Keratinocyte (primary cell): ENCODE measurements at places on chromosomes 7 and 10. TPM values are rescaled to one million over a fixed set of nuclear protein-coding genes. Genes with fewer than 3 reads are reported as not detected.

- DNase-seq: no peak
Observed at GRCh38 chr10:6356280-6356793, 153.6 kb downstream of the PFKFB3 start.

DNA sequence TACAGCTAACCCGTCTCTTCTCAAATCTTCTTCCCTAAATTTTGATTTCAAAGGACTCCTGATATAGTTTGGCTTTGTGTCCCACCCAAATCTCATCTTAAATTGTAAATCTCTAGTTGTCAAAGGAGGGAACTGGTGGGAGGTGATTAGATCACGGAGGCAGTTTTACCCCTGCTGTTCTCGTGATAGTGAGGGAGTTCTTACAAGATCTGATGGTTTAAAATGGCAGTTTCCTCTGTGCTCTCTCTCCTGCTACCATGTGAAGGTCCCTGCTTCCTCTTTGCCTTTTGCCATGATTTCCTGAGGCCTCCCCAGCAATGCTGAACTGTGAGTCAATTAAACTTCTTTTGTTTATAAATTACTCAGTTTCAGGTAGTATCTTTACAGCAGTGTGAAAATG is 269.3 kb downstream of the POLR1F start:
- no peak for DNase-seq

- no peak for DNase-seq
Observed at GRCh38 chr10:60910543-60910942, 33.4 kb downstream of the RHOBTB1 start.

DNA sequence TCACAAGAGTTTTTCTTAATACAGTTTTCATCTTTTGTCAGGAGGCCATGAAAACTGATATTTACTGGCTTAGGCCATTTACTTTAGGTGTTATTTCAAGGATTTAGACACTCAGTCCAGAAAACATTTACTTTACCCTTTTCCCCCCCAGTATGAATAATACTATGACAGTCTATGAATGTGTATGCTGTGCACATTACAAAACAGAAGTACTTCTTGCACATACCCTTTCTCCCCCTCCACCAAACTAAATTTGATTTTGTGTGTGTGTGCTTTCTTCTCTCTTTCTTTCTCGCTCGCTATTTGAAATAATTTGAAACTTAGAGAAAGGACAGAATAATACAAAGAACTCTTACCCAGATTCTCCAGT is 41.3 kb downstream of the RBM33 start:
- DNase-seq: no peak

- no peak for DNase-seq
Observed at GRCh38 chr10:2201534-2202099, 464.3 kb upstream of the ADARB2 start.

- DNase-seq: no peak
Observed at GRCh38 chr10:31677195-31678138, 251.2 kb downstream of the ARHGAP12 start.

MACC1 gene
- 9.6 to 16.4 TPM (median 11.3 TPM) in 3 replicates for polyA plus RNA-seq

NCF1 gene
- polyA plus RNA-seq: 0.05 to 0.40 TPM (median 0.09 TPM) in 3 replicates

HTR7 gene
- 9.0 to 12.7 TPM (median 12.2 TPM) in 3 replicates for polyA plus RNA-seq

CUZD1 gene
- 0.34 to 0.93 TPM (median 0.58 TPM) in 3 replicates for polyA plus RNA-seq

SPDYE2 gene
- not detected in 3 replicates for polyA plus RNA-seq

BRI3 gene
- polyA plus RNA-seq: 95.6 to 133 TPM (median 121 TPM) in 3 replicates
